Cardiac fibroblast (primary cell): ENCODE measurements at places on chromosomes 4 and X.

- peak; percentile 79 for DNase-seq
Observed at GRCh38 chr4:20422398-20422797, 170.7 kb downstream of the SLIT2 start.

DNA sequence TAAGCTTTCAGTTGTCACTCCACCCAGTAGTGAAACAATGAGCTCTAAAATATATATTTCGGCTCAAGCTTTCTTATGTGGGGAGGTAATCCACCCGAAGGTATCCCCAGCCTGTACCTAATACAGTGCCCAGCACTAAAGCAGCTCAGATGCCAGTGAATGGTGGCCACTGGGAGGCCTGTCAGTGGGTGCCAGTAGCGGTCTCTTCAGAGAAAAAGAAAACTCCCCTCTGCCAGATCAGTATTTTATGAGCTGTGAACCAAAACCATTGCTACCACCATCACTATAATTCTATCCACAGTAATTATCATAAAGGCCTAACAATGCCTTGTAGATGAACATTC, 835 bp upstream of the NFKB1 start:
- DNase-seq: no peak

DNA sequence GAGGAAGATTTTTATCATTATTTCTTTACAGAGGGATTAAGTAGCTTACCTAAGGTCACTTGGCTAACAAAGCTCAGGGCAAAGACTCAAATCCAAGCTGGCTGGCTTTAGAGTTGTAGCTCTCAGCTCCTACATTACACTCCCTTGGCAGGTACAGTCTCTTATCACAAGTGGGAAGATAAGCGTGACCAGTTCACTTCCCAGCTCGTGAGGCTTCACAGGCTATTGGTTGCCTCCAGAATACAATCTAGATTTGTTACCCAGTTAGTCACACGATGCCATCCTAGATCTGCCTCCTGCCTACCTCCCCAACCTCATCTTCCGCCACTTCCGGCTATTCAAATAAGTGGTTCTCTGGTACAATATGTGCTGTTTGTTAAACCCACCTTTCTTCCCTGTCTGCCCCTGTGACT, 3.7 kb downstream of the MMRN1 start:
- DNase-seq: no peak

- DNase-seq: no peak
Observed at GRCh38 chr4:90127706-90128345, 632 bp downstream of the CCSER1 start.

DNA sequence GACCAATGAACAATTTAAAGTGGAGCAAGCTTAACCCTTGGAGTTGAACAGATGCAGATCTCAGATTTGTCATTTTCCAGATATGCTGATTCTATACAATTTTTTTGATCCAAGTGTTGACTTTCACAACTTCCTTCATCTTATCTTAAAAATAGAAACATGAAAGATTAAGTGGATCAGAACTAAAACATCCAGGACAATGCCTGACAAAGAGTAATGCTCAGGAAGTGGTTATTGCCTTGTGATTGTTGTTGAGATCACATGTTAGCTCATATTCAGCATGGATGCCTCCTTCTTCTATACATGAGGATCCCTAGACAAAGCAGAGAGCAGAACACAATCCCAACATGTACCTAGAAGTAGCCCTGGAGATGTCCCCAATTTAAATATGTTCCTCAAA, 160.9 kb downstream of the PPARGC1A start:
- DNase-seq: no peak

- DNase-seq: no peak
Observed at GRCh38 chr4:2059046-2059725, at the start of gene NAT8L. Gene NAT8L, plus strand, starts transcription at chr4:2059327. Its CDS starts 185 bp downstream, at chr4:2059512.

DNA sequence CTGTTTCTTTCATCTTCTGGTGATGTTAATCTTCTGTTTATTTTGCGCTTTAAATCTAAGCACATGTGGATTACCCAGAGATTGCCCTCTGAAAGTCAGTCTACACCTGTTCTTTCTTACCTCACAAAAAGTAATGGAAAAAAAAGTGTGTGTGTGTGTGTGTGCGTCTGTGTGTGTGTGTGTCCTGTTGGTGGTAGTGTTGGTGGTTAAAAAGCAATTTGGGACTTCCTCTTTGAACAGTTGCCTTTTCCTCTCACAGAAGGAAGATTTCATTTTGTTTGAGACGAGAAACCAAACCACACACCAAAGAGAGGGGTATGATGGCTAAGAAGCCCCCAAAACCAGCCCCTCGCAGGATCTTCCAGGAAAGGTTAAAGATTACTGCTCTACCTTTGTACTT, at the start of gene STAP1:
STAP1 (plus strand) TSS at position 235 of the 400 bp plus-strand sequence; CDS start at position 318, 83 bp downstream.
- no peak for DNase-seq

DNA sequence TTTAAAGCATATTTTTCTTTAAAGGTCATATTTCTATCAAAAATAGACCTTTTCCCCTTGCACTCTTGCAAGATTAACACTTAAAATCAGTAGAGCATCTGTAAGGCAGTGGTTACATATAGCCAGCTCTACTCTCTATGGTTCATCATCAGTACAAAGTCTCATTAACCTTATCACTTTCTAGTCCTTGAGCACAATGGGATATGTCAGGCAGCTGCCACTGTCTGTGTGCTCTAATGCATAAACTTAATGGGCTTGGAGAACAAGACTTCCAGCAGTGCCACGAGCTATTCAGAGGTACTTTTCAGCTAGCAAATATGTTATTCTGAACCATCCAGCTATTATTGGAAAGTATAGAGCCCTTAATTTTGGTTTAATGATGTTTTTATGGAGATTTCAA, 393.7 kb downstream of the GASK1B start:
- DNase-seq: no peak

- DNase-seq: no peak
Observed at GRCh38 chrX:15769300-15769954, 20.9 kb upstream of the ZRSR2 start.

DNA sequence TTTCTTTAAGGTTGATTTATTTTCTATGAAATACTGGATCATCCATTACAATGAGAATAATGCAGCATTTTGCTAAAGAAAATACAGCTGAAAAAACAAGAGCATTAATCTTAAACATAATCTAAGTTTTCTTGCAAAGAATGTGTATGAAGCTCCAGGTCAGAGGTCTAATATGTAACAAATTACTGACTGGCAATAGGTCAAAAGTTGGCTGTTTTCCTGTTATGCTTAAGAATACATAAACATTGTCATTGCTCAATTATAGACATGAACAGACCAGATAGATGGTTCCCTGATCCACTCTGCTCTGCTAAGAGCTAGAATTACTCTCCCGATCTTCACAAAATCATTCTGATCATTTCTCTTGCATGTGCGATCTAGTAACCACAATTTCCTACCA, 718.6 kb downstream of the PDHA2 start:
- no peak for DNase-seq

GRCh38 chr4:66554826-66555225, 884.5 kb upstream of the EPHA5 start:
- peak; percentile 58 for DNase-seq

GRCh38 chrX:127259742-127260141, 440.2 kb downstream of the PRR32 start:
- DNase-seq: no peak

DNA sequence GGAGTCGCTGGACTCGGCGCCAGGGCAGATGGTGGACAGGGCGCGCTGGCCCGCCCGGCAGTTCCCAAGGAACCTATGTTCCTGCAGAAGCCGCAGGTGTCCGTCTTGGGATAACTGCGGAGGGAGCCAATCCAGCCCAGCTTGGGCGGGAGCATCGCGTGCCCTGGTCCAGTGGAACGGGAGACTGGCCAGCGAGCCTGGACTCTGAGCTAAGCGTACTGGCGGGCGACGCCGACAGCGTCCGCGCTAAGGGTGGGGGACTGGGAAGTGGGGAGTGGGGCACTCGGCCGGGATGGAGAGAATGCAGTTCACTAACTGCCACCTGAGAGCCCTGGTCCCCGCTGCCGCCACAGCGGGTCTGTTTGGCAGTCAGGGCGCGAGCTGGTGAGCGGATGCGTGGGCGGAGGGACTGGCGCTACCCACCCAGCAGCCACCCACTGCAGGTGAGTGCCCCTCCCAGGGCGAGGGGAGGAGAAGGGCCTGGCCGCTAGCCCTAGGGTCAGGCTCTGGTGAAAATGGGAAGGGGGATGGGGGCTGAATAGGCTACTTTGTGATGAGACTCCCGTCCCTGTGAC, 1.3 kb upstream of the MAMLD1 start:
- no peak for DNase-seq

DNA sequence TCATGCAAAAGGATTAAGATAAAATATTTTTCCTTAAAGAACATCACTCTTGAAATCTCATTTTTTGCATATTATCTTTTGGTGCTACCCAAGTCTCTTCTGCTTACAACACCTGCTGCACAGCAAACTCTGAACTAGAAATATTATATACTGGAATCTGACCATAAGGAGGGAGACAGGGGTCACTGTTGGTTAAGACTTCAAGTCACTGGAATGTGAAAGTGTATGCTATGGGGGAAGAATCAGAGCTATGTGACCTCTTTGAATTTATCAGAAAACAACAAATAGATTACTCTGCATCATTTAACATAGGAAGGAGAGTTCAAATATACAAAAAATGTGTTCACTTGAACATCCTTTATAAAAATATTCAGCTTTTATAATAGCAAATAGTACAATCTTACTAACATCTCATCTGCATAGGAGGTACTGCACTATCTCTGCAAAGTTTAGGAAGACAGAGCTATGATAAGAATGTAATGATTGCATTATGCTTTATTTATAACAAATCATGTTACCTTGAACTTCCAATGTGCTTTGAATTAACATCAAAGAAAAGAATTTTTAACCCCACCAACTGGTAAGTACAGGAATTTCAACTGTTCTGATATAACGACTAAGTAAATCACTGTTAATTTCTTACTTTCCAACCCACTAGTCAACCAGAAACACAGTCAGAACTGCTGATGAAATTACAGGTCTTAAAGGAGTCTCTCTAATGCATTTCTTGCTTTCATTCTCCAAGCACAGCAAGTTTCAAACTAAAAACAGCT, 69.8 kb downstream of the ZNF827 start:
- DNase-seq: peak; percentile 22

- no peak for DNase-seq
Observed at GRCh38 chr4:179597301-179597700, 2155.1 kb upstream of the AGA start.

GRCh38 chr4:109233570-109233969, 68.9 kb downstream of the COL25A1 start:
- peak; percentile 14 for DNase-seq

DNA sequence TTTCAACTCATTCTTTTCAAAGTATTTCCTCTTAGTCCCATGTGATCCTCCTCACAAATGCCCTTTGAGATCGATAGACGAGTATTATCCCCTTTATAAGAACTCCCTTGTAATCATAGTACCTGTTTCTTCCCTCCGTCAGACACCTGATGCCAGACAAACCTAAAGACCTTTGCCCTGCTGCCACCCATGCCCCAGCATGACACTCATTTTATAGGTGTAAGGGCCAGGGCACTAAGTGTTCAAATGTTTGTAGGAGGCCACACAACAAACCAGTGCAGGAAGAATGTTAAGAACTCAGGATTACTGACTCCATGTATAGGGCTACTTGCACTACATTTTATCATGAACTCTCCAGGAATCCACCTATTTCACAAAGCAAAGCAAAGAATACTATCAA, 115.6 kb upstream of the DIAPH2 start:
- no peak for DNase-seq

DNA sequence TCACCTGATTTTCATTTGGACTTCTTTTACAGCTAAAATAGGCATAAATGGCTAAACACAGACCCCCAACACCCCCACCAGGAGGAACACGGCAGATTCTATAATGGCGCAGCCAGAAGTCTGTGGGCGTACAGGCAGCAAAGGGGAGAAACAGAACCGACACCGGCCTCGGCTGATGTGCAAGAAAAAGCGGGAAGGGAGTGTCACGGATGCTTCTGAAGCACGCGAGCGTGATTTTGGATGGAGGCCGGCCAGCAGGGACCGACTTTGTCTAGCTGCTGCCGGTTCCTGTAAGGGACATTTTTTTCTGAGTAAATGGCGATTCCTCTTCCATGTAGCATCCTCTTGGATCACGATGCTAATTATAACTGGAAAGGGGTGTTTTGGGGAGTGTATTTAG, 24.9 kb upstream of the ETNPPL start:
- DNase-seq: no peak

- DNase-seq: no peak
Observed at GRCh38 chr4:37232315-37232714, 12.2 kb upstream of the NWD2 start.
